Ureter (tissue), 1 donor: ENCODE measurements at places on chromosomes 3 and 15.

DNA sequence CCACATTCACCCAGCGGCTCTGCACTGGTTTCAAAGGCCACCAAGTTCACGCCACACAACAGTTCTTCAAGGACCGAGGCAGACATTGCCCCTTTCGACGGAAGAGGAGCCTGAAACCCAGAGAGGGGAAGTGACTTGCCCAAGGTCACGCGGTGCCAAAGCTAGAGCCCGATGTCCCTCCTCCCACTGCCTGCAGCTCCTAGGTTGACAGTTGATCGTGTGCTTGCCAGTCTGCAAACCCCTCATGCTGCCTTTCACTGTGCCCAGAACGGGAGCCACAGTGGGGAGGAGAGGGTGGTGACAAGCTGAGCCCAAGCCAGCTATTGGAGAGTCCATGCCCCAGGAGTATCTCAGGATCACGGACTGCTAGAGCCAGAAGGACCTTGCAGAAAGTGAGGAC lies 230.9 kb downstream of the XXYLT1 start:
- no peak for DNase-seq

- no peak for DNase-seq
Observed at GRCh38 chr15:79455361-79455760, 23.2 kb downstream of the MINAR1 start.

DNA sequence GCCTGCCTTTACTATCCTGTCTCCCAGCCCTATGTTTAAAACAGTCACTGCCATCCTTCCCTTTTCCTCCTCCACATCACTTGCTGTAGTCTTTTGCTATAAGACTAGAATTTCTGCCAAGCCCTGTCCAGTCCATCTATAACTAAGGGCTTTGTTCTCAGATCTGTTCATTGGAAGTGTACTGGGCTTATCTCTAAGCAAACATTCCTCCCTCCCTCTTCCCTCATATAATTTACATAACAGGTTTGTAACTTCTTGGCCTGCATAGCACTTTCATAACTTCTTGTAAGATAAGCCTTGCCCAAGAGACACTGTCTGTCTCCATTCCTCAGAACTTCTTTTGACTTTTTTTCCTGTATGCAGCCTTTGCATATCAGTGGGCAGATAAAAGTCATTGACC lies 16.7 kb downstream of the TPRG1 start:
- no peak for DNase-seq

GRCh38 chr3:33505027-33505426 lies 64.8 kb upstream of the UBP1 start:
- DNase-seq: no peak

DNA sequence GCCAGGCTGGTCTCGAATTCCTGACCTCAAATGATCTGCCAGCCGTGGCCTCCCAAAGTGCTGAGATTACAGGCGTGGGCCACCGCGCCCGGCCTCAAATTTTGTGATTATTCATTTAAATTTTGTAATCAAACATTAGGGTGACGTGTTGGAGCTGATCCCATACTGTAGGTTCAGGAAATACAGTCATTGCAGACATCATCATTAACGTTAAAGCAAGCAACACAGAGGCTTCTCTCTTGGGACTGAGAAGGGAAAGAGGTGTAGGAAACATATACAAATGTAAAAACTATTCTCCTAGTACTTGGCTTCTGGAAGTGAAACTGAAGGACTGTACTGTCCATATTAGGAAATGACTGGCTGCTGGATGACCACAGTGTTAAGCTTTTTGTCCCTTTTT lies 11.1 kb upstream of the ARID3B start:
- DNase-seq: no peak

- no peak for DNase-seq
Observed at GRCh38 chr3:30002797-30003196, 603.6 kb upstream of the TGFBR2 start.
